ENCODE measurements at places on chromosomes 6 and 20.

DNA sequence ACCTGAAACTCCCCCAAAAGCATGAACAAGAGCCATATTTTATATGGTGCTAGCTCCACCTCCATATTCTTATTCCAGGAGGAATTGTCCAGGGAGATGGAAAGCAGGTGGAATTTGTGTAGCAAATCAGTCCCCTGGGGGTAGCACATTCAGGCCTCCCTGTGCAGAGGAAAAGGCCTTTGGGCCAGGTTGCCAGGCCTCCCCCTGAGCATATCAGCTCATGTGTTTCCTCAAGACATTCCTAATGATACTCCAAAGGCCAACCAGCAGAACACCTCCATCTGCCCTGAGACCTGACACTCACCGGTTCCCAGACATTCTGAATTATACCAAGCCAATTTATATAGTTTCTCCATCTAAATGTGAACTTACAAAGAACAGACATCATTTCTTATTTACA is 2.6 kb upstream of the BANF2 start:
- no peak for DNase-seq

DNA sequence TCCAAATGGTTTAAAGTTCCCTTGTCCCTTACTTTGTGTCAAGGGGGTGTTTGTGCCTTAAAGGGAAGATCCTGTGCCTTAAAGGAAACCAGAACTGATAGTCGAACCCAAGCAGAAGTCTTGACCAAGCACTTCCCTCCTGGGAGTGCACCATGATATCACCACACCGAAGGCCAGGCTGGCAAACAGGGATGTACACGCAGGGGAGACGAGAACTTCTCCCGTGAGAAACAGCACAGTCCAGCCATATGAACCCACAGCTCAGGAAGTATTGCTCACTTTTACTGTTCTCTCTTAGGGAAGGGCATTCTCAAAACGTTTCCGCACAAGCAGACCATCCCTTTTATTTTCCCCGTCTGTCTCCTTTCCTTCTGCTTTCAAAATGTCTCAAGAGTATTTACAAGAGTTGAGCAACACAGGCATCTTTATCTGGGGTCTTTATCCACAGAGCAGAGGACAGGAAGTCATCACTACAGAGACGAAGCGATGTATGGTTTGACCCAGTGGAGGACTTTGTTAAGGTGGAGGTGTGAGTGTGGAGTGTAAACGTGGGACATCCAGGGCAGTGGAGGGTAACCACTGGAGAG is 12.8 kb upstream of the SERPINB1 start:
- DNase-seq: no peak

- DNase-seq: no peak
Observed at GRCh38 chr6:35224720-35225119, 11.0 kb downstream of the SCUBE3 start.

DNA sequence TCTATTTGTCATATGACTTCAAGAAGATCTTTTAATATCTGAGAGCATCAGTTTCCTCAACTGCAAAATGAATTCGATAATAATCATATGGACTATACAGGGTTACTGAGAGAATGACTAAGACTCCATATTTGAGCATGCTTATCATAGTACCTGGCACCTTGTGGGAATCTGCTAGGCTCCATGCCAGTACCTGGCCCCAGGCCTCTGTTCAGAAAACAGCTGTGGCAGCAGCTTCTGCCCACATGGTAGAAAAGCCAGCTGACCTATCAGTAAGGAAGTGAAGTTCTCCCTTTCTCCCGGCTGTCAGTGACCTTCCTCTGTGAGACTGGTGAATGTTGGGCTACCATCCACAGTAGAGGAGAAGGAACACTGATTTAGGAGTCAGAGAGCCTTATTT is 574.9 kb upstream of the CHD6 start:
- no peak for DNase-seq

GRCh38 chr6:45835721-45836437 is 179.8 kb downstream of the CLIC5 start:
- DNase-seq: no peak
